ENCODE measurements at places on chromosomes 1 and 21.

DNA sequence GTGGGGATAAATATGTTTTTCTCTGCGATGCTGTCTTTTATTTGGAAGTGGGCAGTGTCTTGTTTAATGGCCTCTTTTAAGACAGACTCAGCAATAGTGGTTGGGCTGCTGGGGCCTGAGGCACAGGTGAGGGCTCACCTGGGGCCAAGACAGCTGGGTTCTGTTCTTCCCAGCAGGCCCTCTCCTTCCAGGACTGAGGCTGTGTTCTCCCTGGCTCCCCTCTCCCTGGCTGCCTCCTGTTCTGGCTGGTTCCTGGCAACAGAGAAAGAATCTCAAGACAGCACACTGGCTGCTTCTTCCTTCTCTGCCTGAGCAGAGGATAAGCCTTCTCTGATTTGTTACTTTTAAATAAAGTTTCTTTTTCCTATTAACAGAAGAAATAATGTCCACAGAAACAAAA is 7.4 kb upstream of the GRHL3 start:
- peak; percentile 30 for DNase-seq
- no peaks in the 10 kb centered on the region for H3K36me3 ChIP-seq
- H3K4me3 ChIP-seq: no peak overlapping the region
- H3K27ac ChIP-seq: no peak overlapping the region
- H3K27me3 ChIP-seq: peaks cover 5% of the 10 kb centered on the region

DNA sequence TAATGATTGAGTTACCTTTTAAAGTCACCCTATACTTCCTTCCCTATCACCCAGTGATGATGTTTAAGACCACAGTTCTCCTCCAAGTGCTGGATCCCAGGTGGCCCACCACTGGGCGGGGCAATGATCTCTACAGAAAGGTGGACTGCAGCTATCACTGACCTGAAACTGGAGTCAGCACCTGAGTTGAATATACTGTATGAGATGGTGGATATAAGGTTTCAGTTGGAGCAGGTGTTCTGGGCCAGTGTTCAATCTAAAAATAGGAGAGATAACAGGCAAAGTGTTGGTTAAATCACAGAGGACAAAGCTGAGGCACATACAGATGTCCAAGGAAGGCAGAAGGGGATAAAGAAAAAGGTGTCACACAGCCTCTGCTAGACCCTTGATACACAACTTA is 96.6 kb downstream of the SIPA1L2 start:
- no peak overlapping the region for H3K4me3 ChIP-seq
- H3K4me1 ChIP-seq: peaks cover 3% of the 10 kb centered on the region
- no peak overlapping the region for H3K27ac ChIP-seq
- DNase-seq: no peak

DNA sequence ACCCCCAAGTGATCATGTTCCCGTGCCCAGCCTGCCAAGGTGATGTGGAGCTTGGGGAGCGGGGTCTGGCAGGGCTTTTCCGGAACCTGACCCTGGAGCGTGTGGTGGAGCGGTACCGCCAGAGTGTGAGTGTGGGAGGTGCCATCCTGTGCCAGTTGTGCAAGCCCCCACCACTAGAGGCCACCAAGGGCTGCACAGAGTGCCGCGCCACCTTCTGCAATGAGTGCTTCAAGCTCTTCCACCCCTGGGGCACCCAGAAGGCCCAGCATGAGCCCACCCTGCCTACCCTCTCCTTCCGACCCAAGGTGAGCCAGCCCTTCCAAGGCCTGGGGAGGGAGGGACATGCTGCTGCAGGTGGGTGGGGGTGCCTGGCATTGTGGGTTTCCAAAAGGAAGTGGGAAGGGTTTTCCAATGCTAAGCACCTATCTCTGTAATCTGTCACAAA is 2.3 kb downstream of the TRIM46 start:
- H3K36me3 ChIP-seq: peaks cover 1% of the 10 kb centered on the region
- H3K27me3 ChIP-seq: no peaks in the 10 kb centered on the region
- DNase-seq: peak; percentile 73
- peaks cover 17% of the 10 kb centered on the region for H3K4me1 ChIP-seq
- H3K27ac ChIP-seq: no peak overlapping the region

GRCh38 chr1:54124472-54124871 is 28.3 kb downstream of the CDCP2 start:
- no peak overlapping the region for H3K4me3 ChIP-seq
- no peak for DNase-seq
- H3K4me1 ChIP-seq: peaks cover 9% of the 10 kb centered on the region
- H3K27me3 ChIP-seq: no peaks in the 10 kb centered on the region
- no peak overlapping the region for H3K27ac ChIP-seq

DNA sequence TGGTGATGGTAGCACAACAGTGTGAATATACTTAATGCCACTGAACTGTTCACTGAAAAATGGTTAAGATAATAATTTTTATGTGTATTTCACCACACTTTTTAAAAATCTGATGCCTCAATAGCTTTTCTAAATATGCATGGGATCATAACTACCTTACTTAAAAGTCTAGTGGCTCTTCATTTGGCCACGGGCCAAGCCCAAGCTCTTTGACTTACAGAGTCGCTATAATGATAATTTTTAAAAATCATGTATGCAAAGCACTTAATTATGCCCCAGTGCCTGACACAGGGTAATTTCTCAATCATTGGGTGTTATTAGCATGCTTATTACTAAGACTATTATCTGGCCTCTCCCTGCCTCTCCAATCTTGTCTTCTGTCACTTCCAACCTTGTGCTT is 7.6 kb upstream of the CNN3 start:
- H3K4me1 ChIP-seq: peaks cover 35% of the 10 kb centered on the region
- H3K27ac ChIP-seq: no peak overlapping the region
- no peak overlapping the region for H3K4me3 ChIP-seq
- H3K36me3 ChIP-seq: no peaks in the 10 kb centered on the region
- H3K27me3 ChIP-seq: no peaks in the 10 kb centered on the region
